ENCODE measurements at places on chromosomes 7 and 10. TPM values are rescaled to one million over a fixed set of nuclear protein-coding genes. Genes with fewer than 3 reads are reported as not detected.
A peak's percentile ranks its signal among the peaks of the same experiment; 100 is the strongest.

CYP2C19 gene
- total RNA-seq: 0.15 TPM

EPO gene
- total RNA-seq: not detected

RBP3 gene
- total RNA-seq: not detected

GPR22 gene
- 15.7 TPM for total RNA-seq

SPDYE6 gene
- not detected for total RNA-seq

FAS gene
- 6.6 TPM for total RNA-seq

DNA sequence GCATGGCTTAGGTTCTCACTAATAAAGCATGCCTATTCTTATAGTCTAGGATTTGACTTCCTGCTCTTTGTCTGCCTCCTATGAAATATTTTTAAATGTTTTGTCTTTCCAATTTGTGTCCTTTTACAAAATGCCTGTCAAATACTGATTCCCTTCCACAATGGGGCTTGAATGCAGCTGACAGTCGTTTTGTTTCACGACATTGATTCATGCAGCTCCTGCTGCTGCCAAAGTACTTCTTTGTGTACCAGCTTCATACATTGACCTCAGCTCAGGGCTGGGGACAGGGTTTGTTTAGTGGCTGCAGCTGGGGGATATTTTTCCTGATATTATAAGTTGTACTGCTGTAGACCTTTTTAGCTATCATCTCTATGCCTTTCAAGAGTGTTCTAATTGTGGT lies 371.9 kb upstream of the CHRM2 start:
- DNase-seq: no peak

GRCh38 chr7:94307399-94308048 lies 87.2 kb upstream of the COL1A2 start:
- DNase-seq: no peak

DNA sequence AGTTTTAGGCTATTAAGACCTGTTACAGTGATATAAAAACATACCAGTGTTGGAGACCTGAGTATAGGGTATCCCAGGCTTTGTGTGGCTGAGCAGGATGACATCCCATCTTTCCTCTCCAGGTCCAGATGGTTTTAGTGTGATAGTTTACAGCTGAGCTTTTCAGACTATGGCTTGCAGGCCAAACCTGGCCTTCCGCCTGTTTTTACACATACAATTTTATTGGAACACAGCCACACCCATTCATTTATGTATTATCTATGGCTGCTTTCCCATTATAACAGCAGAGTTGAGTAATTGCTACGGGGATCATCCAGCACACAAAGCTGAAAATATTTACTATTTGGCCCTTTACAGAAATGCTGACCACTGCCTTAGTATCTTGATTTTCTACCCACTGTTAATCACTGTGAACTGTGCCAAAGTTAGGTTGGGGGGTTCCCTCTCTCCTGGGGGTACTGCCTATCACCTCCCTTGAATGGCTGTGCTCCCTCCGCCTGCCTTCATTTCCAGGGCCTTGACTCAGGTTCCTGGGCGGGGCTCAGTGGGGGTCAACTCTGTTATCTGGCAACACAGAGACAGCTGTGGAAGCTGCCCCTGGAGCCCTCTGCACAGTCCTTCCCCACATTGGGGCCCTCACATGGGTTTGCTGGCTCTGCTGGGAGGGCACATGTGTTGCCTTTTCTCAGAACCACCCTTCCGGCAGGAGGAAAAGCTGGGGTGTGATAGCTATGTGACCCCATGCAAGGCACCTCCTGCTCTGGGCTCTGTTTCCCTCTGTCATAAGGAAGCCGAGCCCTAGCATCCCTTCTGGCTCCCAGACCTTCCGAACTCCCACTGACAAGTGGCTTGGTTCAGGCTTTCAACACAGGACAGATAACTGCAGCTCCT lies 40.3 kb upstream of the SH2D4B start:
- DNase-seq: peak; percentile 83

DNA sequence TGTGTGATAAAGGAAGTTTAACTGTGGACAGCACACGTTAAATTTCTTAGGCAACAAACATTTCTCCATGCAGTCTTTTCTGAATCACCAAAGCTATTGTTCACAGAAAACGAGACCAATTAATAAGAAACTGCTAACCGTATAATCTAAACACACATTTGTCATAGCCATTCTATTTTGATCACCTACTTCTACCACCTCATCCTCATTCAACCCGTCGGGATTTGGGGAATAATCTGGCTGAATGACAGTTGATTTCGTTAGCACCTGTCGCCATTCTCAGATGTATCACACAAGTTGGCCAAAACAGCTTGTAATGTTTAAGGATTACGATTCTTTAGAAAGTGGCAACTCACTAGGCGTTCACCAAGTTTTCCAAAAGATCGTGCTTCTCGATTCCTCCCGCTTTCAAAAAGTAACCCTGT lies 1.2 kb downstream of the EZH2 start:
- no peak for DNase-seq

- no peak for DNase-seq
Observed at GRCh38 chr7:158707610-158708009, 3.0 kb upstream of the NCAPG2 start.

All from left cardiac atrium (tissue), 4 donors.